Central memory CD4-positive, alpha-beta T cell (primary cell): ENCODE measurements at places on chromosomes 2 and 18.

GRCh38 chr2:44941551-44942234 is at the start of gene SIX3:
TSS of gene SIX3 (plus strand) at chr2:44941702. CDS start at chr2:44942105, 403 bp downstream.
- peak; percentile 28 for DNase-seq

- no peak for DNase-seq
Measured at GRCh38 chr2:19224486-19224885, 133.9 kb downstream of the OSR1 start.

DNA sequence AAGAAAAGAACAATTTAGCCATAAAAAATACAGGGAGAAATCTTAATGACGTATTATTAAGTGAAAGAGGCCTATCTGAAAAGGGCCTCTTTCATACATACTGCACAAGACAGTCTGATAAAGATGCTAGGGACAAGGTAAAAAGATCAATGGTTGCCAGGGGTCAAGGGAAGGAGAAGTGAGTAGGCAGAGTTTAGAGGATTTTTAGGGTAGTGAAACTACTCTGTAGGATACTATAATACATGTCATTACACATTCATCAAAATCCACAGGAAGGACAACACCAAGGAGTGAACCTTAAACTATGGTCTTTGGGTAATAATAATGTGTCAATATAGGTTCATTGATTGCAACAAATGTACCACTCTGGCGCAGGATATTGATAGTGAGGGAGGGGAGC is 289.3 kb downstream of the FSIP2 start:
- DNase-seq, result no peak

GRCh38 chr2:28444956-28445355 is 50.9 kb upstream of the PLB1 start:
- DNase-seq, result no peak

DNA sequence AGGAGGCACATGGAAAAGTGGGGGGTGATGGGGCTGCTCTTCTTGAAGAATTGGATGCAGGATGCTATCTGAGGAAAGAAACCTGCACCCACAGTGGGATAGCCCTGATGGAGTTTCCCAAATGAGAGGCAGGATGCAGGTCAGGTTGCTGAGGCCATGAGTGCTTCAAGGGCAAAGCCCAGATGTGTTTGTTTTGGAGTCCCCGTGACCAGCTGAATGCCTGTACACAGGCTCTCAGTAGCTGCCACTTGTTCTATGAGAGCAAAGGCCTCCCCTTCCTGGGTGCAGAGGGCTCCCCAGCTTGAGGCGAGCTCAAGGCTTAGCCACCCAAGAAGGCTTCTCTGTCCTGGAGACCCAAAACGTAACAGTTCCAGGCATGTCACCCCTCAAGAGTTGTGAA is 192.7 kb downstream of the SEPTIN10 start:
- no peak for DNase-seq
